ENCODE measurements at places on chromosomes 2 and 18.

- no peak for DNase-seq
These were observed 99.2 kb upstream of the SLC8A1 start for GRCh38 chr2:40551081-40551480.

DNA sequence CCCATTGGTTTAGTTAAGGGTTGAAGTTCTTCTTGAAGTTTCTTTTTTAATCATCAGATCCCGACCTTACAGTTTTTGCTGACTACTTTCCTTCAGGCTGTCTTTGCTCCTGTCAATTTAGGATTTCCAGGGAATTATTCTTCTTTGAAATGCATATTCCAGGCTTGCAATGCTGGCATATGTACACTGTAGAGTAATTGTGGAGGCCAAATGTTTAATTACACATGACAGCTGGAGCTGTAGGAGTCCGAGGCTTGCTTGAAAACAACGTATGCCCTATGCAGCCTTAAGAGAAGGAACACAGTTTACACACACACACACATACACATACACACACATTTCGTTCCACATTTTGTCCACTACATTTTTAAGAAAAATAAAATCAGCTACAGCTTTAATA is 602.3 kb downstream of the TMEM182 start:
- DNase-seq: no peak

GRCh38 chr2:45736757-45737704 is 85.6 kb downstream of the PRKCE start:
- no peak for DNase-seq

GRCh38 chr2:217260441-217261115 is 400.7 kb upstream of the TNP1 start:
- no peak for DNase-seq

DNA sequence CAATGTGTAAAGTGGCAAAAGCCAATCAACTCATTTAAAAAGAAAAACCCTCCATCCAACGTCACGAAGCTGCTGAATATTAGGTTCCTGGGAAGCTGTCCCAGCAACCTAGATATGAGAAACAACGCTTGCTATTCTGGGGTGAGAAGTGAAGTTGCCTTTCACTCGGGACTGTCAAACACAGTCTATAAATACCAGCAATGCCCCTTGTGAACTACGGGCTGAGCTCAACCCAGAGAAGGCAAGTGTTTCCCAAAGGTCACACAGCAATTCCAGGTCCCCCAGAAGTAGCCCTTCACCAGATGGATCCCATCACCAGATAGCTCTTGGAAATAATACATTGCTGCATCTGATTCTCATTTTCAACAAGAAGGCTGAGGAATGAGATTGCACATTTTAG is 67.9 kb downstream of the BCL11A start:
- no peak for DNase-seq

DNA sequence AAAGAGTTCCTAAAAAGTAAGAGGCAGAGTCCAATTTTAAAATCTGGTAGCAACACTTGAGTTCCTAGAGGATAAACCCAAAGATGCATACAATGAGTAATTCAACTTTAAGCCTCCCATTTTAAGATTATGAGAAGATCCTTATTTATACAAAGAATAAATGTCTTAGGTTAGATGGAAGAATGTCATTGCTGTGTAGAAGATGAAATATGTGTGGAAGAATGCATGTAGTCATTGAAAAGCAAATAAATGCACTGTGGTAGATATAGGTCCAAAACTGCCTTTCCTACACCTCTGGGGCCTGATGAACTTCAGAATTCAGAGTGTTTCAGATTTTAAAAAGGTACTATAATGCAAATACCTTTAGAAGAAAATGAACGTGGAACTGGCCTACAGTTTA is 58.7 kb upstream of the LRP1B start:
- DNase-seq: no peak

- DNase-seq: no peak
These were observed 265.3 kb upstream of the PKDCC start for GRCh38 chr2:41782306-41783158.

- no peak for DNase-seq
These were observed 18.3 kb downstream of the MAIP1 start for GRCh38 chr2:199973703-199974102.

- no peak for DNase-seq
These were observed 69.7 kb downstream of the FEZ2 start for GRCh38 chr2:36528274-36528673.

GRCh38 chr2:190582736-190583506 is 48.4 kb upstream of the NEMP2 start:
- DNase-seq: no peak

GRCh38 chr2:115161081-115161770 is 718.8 kb downstream of the DPP10 start:
- DNase-seq: no peak

DNA sequence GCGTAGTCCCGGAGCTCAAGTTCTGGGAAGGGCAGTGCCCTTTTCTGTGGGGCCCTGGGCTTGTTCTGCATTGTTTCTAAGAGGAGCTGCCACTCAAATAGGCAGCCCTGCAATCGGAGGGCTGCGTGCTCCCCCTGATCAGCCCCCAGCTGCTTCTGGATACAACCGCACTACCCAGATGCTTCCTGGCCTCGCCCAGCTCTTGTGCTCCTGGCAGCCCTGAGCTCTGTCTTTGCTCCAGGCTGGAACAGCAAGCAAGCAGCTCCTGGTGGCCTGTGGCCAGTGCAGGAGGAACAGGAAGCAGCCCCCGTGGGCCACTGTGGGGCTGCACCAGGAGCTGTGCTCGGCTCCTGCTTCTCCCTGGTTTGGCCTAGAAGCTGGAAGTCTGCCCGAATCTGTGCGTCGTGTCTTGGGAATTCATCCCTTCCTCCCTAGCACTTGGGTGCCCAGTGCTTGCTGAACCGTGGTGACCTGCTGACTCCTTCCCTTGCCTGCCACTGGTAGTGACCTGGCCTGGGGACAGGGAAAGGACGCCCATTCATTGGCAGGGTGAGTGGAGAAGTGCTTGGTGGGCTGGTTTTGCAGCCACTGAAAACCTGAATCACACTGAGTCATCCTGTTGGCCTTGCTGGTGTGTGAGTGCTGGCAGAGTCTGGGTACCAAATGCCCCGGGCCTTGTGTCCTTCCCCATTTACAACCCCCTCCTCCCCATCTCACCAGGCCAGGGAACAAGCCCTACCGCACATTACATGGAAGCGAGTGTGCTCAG is 27.3 kb upstream of the NTSR2 start:
- no peak for DNase-seq

- DNase-seq: no peak
These were observed 970.5 kb upstream of the SLC39A10 start for GRCh38 chr2:194686569-194686968.

All from epithelial cell of prostate (primary cell).